ENCODE measurements at places on chromosomes 1 and 21. TPM values are rescaled to one million over a fixed set of nuclear protein-coding genes. Genes with fewer than 3 reads are reported as not detected.

PCSK9 gene
- 0.85 TPM for total RNA-seq

FHAD1 gene
- total RNA-seq, result 0.03 TPM

UBL4B gene
- not detected for total RNA-seq

COL11A1 gene
- total RNA-seq, result 2.5 TPM

Data from smooth muscle cell of the pulmonary artery (primary cell).